ENCODE measurements at places on chromosomes 2 and 18. TPM values are rescaled to one million over a fixed set of nuclear protein-coding genes. Genes with fewer than 3 reads are reported as not detected.

DNA sequence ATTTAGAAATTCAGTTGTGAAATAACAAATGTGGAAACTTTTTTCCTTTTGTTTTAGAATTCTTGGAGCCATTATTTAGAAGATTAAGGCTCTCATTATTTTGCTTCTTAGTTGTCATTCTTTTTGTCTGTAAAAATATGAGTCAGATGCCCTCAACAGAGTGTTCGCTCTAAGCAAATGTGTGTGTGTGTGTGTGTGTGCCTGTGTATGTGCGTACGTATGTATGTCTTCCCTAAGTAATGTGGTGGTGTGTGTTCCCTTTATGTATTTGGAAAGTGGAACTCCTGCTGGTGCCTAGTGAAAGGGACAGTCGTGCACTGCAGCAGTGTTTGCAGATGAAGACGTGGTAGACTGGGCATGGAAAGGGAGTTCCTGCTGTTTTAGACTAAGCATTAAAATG is 27.5 kb downstream of the ZNF407 start:
- DNase-seq, result no peak

- no peak for DNase-seq
Observed at GRCh38 chr18:7684966-7685365, 117.8 kb downstream of the PTPRM start.

- no peak for DNase-seq
Observed at GRCh38 chr18:23822590-23823385, 133.5 kb downstream of the LAMA3 start.

DNA sequence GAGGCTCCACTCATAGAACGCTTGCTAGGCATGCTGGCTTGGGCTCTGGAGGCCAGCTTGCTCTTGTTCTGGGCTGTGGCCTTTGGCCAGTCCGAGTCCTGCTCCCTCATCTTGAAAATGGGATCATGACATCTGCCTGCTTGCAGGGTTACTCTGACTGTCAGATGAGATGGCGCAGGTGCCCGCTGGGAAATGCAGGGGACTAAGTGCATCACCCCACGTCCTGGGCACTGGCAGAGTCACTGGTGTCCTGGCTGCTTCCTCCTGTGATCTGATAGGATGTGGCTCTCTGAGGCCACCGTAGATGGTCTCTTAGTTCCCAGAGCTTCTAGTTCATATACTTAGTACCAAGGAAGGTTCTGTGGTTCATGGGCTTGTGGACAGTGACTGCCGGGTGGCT is 18.5 kb downstream of the LDLRAD4 start:
- no peak for DNase-seq

The CEBPZOS gene
- 35.3 TPM for polyA plus RNA-seq

GRCh38 chr2:54639609-54640008 is 83.9 kb upstream of the EML6 start:
- DNase-seq, result no peak

GRCh38 chr18:59575995-59576394 is 121.2 kb downstream of the CCBE1 start:
- no peak for DNase-seq

DNA sequence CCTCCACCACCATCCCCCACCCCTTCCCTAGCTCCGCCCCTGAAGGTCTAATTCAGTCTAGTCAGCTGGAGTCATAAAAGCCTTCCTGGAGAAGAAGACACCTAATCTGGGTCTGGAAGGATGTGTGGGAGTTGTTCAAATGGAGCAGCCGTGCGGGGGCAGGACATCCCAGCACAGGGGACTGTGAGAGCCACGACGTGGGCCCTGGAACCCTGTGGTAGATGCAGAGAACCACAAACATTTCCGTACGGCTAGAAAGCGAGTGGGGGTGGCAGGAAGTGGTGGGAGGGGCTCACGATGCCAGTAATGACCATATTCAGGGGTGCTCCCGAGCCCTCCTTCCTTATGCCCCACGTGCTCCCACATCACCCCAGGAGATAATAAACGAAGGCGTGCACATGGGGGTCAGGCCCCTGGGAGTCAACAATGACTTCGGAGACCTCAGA is 20.9 kb upstream of the COL6A3 start:
- DNase-seq, result no peak

- DNase-seq, result no peak
Observed at GRCh38 chr2:120845277-120845676, 109.6 kb downstream of the GLI2 start.

- no peak for DNase-seq
Observed at GRCh38 chr2:226981791-226982326, 146.0 kb downstream of the RHBDD1 start.

The PMAIP1 gene
- polyA plus RNA-seq, result 148 TPM

DNA sequence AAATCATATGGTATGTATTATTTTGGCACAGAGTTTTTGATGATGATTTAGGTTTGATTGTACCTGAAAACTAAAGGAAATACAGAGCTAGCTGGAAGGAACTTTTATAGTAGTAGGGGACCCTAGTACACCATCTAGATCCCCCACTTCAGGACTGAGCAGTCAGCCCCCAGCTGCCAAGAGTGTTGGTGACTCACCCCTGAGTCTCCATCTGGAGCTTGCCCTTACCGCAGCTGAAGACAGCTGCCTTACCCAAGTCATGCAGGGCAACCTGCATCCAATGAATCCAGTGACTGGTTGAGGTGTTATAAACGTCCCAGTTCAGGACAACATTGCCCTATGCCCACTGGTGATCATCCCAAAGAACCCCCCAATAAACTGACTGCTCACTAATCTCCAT is 15.3 kb downstream of the PMS1 start:
- DNase-seq, result no peak

GRCh38 chr2:136137982-136138381 is 20.0 kb upstream of the CXCR4 start:
- DNase-seq, result no peak

DNA sequence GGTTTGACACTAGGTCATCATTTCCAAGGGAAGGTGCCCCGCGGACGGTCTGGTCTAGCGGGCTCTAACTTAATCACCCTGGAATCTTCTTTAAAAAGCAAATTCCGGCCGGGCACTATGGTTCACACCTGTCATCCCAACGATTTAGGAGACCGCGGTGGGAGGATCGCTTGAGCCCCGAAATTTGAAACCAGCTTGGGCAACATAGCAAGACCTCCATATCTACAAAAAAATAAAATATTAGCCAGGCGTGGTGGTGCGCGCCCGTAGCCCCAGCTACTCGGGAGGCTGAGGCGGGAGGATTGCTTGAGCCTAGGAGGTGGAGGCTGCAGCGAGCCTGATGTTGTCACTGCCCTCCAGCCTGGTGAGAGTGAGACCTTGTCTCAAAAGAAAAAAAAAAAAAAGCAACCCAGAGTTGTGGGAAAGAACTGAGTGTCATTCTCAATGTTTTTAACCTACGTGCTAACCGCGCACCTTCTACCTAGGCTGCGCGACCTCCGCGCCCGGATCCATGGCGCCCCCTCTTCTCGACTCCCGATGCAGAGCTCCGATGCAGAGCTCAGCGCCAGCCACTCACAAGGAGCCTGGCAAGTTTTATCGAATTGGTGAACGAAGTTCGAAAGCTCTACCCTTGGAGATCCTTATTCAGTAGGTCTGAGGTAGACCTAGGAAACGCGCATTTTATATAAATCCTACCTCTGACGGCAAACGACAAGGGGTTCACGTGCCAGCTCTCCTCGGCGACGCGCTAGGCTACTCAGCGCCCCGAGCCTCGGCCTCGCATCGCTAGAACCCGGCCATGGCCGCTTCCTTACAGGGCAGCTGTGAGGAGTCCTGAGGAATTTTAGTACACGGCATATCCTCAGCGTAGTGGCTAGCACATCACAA is 888 bp upstream of the TWSG1 start:
- DNase-seq, result no peak

DNA sequence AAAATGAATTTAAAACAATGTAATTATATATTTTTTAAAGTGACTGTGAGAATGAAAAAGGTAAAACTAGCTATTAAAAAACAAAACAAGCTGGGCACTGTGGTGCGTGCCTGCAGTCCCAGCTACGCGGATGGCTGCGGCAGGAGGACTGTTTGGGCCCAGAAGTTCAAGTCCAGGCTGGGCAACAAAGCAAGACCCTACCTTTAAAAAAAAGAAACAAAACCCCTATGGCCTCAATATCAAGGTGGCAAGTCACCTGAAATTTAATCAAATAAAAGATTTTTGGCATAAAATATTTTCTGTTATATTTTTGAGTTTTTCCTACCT is 46.9 kb upstream of the STRN start:
- no peak for DNase-seq

- no peak for DNase-seq
Observed at GRCh38 chr2:13227578-13227977, 510.8 kb downstream of the TRIB2 start.

The D2HGDH gene
- 3.6 TPM for polyA plus RNA-seq

- no peak for DNase-seq
Observed at GRCh38 chr18:73431620-73432019, 563.8 kb upstream of the NETO1 start.

DNA sequence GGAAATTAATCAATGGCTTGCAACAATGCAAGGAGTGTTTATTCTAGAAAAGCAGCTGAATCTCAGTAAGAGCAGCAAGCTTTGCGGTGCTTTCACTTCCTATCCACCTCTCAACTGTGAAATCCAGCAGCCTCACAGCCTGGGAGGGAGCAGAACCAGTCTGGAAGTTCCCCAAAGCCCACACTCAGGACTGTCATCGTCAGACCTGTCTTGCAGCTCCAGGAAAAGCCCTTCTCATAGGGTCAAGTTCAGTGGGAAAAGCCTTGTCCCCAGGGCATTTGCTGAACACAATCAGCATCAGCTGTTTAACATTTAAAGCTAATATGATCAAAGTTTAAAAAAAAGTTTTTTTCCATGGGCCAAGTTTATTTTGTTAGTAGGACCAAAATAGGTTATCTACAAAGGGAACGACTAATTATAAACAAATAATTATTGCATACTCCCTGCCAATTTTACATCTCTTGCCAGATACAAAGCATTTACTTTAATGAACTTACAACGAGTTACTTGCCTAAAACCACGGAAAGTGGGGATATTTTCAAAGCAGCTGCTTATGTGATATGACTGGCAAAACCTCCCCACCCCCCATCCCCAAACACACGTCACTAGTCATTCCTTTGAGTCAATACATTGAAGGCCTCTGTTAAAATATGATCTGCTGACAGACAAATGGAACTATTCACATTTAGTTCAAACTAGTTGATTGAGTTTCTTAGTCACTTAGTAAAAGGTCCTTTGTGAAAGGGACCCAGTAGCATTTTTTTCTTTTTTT is 36.8 kb downstream of the PARD6G start:
- DNase-seq, result no peak

The C1D gene
- 69.4 TPM for polyA plus RNA-seq

- DNase-seq, result no peak
Observed at GRCh38 chr2:133270550-133270949, 297.7 kb downstream of the NCKAP5 start.

GRCh38 chr2:30029804-30030203 is 108.4 kb upstream of the ALK start:
- DNase-seq, result no peak

GRCh38 chr2:57892920-57893319 is 153.7 kb upstream of the VRK2 start:
- DNase-seq, result no peak

The ABCB11 gene
- 0.04 TPM for polyA plus RNA-seq

- DNase-seq, result no peak
Observed at GRCh38 chr2:19914266-19914975, 12.6 kb upstream of the TTC32 start.

The TUBA3E gene
- polyA plus RNA-seq, result not detected

DNA sequence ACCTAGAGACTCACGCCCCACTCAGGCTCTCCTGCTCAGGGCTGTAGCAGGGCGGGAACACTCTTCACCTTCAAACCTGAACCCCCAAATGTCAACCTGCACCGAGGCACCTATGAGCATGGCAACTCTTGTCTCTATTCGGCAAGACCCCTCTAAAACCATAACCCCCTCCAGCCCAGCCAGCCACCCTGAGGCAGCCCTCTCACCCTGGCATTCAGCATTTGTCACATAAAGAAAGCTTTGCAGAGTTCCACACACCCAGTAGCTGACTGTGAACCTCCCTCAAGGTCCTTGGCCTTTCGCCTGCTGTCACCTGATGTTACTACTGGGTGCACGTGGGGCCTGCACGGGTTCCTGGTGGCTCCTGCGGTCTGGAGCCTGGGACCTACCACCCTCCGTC is 97.2 kb upstream of the ALKAL2 start:
- no peak for DNase-seq

The REEP1 gene
- polyA plus RNA-seq, result not detected

GRCh38 chr2:70199320-70199864 is 8.6 kb upstream of the C2orf42 start:
- no peak for DNase-seq

DNA sequence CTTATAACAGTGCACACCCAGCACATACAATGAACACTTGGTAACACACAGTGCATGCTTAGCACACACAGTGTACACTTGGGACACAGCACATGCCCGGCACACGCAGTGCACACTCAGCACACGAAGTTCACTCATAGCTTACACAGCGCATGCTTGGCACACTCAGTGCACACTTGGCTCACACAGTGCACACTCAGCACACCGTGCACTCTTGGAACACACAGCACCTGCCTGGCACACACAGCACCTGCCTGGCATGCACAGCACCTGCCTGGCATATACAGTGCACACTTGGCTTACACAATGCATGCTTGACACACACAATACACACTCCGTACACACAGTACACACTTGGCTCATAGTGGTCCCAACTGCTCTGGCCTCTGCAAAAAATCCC is 128.2 kb downstream of the GALR1 start:
- no peak for DNase-seq

DNA sequence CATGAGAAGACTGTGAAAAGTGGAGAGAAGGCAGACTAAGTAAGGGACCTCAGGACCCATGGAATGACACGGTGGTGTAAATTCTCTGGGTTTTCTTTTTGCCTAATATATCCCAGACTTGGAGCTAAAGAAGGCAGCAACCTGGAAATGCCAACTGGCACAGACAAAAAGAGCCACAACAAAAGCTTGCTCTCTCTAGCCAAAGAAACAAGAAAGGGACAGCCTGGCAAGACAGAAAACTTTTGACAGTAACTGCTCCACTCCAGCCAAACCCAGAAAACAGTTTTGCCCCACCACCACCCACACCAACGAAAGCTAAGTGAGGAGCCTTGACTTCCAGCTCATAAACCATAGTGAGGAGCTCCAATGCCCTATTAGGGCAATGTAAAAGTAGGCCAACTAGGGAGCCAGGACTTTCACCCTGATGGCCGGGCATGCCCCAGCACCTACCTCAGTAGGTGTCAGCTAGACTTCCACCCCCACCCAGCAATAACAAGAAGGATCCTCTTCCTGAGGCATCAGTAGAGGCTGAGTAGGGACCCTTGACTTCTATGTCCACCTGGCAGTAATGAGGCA is 35.5 kb downstream of the PELI1 start:
- no peak for DNase-seq

DNA sequence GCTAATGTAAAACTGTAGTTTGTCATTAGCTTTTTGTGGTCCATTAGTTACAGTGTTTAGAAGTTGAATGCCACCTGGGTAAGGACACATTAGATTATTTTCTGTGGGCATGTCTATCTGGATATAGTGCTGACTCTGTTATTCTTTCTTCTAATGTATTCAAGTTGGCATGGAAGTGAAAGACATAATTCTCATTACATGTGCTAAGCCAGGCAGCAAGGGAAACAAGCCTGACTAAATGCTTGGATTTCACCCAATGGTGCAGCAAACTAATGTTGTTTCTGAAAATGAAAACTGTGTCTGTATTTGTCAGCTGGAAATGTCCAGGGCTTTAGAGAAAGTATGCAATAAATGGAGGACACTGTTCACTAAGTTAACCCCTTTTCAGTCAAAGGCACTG is 100.7 kb downstream of the NUP35 start:
- no peak for DNase-seq
